ENCODE measurements at places on chromosomes 5 and 9.

DNA sequence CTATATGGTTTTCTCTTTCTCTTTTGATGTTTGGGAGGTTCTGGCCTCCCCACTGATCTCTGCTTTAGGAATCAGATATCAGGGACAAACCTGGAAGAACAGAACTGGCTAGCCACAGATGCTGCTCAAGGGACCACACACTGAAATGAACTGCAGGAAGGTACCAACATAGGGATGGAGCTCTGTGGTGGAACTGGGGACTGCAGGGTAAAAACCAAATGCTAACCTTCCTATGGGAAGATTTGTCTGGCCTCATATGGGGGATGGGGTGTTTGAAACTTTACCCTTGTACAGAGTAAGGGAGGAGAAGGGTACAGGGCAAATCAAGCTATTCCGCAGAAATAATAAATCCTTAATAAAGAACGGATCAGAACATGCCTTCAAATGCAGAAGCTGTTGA is 49.4 kb downstream of the ELOVL7 start:
- no peak for DNase-seq

GRCh38 chr5:31811210-31811609 is 172.3 kb downstream of the PDZD2 start:
- DNase-seq, result no peak

- no peak for DNase-seq
Measured at GRCh38 chr5:38473008-38473407, 83.4 kb downstream of the LIFR start.

DNA sequence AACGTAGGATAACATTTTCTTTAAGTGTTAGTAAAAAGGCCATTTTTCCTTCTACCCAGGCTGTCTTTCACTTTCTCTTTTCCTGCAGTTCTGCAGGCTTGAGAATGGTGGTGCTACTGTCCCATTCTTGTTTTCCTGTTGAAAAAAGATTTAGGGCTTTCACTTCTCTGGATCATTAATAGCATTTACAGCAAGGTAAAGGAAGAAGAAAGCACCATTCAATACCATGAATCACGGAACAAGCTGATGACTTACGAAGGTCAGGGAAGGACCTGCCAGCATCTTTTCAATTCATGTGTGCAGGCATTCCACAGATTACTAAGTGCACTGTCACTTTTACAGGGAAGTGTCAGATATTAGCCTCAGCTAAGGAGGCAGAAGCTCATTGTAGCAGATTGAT is 292.8 kb downstream of the YTHDC2 start:
- no peak for DNase-seq

DNA sequence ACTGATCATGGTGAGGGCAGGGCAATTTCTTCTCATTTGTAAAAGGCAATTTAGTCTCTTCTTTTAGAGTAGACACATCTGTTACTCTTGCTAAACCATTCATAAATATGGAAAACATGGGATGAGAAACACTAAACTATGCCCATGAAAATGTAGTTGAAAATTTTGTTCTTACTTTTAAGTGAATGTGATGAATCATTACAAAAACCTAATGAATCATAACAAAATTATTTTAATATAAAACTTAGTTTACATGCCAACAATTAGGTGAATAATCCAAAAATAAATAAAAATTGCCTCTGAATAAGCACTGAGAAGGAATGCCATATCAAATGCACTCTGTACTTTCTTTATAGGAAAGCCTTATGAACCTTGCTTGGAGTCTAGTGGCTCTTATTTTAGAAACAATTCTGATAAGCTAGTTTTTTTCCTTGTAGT is 297.7 kb upstream of the EFNA5 start:
- DNase-seq, result no peak

- DNase-seq, result no peak
Measured at GRCh38 chr5:31100781-31101310, 92.6 kb upstream of the CDH6 start.

DNA sequence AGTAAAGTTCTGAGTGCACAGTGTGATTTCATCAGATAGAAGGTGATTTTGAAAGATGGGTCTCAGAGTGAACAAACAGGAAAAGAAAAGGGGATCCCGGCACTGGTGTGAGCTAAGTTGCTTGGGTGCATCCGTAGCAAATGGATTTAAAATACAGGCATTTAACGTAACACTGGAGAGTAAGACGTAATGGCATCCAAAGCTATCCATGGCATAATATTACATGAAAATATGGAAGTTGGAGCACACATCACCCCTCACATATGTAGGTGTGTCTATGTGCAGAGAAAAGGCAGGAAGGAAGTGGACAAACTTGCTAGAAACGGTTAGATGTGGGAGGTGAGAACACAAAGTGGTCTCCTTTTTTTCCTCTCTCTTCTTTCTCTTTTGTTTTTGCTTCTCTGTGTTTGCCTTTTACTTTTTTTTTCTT is 38.2 kb upstream of the SEMA4D start:
- DNase-seq, result peak; percentile 43

DNA sequence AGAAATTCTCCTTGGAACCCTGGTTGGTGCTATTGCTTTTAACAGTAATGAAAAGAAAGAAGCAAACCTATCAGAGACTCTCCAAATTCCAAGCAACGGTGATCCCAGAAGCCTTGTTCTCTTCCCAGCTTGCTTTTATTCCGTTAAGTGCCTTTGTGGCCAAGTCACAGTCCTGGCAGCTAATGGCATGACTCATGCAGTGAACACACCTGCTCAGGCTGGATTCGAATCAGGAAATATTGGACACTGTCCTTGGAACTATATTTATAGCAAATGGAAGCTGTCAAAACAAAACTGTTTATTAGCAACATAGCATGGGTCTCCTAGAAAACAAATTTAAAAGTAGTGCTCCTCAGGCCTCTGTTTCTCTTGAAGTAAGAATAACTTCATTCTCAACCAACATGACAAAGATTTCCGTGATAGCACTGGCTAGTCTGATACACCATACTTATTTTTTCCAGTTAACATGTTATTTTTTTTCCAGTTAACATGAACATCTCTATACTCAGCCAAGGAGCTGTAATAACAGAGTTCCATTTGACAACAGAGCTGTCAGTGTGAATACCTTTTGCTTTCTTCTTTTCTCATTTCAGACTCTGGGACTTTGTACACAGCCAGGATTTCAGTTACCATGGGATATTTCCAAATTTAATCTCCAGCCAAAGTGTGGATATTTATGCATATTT is 502.4 kb downstream of the GADD45G start:
- no peak for DNase-seq

- no peak for DNase-seq
Measured at GRCh38 chr9:14748373-14748772, 25.8 kb upstream of the CER1 start.

DNA sequence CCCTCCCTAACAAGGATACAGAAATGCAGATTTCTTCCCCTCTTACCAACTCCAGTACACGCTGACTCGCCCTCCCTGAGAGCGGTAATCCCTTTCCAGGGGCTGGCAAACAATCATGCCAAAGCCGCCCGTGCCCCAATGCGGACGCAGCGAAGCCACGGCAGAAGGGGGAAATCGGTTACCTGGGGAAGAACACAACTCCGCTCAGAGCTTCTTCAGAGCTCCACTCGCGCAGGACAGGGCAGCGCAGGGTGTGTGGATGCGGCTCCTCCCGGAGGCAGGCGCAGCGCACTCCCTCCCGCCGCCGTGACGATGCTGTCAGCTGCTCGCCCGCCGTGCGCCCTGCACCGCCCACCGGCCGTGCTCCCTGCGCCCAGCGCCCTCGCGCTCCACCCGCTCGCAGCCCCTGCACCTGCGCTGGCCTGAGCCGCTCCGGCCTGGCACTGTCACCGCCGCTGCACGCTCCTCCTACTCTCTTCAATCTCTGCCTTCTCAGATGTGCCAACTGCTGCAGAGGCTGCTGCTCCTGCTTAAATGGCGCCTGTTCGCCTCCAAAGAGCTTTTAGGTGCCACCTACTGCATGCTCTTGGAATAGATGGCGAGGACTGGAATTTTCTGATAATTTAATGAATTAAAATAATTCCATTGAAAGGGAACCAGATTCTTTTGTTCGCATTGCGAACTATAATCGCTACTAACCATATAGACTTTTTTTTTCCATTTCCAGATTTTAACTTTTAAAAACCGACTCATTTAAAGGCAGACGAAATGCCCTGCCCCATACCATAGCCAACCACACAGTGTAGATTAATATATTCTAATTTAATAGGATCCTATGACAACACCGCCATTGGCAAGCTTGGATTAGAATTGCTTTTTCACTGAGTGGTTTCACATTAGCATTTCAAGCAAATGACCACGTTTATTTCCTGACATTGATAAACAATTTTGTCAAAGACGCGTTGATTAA is at the start of gene DIRAS2:
Gene DIRAS2 (minus strand): TSS at position 255 of the 970 bp plus-strand sequence. CDS start 28,997 bp downstream, outside the sequence.
- DNase-seq, result no peak

DNA sequence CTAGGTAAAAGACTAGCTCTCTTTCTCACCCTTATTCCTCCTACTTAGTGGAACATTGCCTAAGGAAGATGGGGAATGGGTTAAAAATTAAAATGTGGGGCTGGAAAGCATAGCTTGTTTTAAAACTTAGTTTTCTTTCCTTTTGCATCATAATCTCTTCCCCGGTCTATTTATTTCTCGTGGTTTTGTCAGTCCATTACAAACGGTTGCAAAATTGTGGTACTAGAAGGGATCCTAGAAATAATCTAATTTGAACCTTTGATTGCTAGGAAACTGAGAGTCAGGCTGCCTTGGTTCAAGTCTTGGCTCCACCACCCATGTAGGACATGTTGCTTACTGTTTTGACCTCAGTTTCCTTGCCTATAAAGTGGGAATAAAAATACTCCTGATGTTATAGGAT is 1.3 kb downstream of the IL31RA start:
- DNase-seq, result no peak

GRCh38 chr5:56212130-56212879 is 20.8 kb downstream of the ANKRD55 start:
- no peak for DNase-seq

GRCh38 chr5:147635882-147636728 is 126.2 kb upstream of the DPYSL3 start:
- no peak for DNase-seq

Measured in effector memory CD8-positive, alpha-beta T cell (primary cell).